ENCODE measurements at places on chromosomes 3 and 15.
A peak's percentile ranks its signal among the peaks of the same experiment; 100 is the strongest.

DNA sequence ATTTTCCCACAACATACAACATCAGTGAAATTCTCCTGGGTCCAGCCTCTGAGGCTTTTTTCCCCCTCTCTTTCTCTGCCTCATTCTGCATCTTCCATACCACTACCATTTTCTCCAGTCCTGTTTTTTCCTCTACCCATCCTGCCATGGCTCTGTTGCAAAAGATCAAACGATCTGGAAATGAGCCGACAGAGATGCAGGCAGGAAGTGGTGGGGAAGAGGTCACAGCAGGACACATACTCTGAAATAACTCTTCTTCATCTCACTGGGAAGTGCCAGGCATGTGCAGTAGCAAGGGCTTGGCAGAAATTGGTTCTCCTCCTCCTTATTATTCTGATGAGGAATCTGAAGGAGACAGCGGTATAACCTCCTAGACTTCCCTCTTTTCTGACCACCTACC lies 114.3 kb downstream of the CORO2B start:
- DNase-seq = peak; percentile 62

DNA sequence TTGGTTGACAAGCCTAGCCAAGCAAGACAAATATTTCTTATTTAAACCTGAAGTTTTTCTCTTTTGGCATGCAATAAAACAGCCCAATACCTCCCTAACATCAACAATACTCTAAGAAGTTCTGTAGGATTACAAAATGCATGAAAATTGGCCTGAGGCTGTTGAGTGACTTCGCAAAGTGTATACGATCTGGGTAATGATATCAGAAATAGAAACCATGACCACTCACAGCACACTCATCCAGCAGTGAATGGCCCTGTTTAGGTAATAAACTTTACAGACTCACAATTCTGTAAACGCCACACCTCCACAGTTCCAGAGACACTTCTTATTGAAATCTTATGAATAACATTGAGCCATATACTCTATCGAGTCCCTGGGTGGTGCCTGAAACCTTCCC lies 83.0 kb upstream of the NAALADL2 start:
- no peak for DNase-seq

DNA sequence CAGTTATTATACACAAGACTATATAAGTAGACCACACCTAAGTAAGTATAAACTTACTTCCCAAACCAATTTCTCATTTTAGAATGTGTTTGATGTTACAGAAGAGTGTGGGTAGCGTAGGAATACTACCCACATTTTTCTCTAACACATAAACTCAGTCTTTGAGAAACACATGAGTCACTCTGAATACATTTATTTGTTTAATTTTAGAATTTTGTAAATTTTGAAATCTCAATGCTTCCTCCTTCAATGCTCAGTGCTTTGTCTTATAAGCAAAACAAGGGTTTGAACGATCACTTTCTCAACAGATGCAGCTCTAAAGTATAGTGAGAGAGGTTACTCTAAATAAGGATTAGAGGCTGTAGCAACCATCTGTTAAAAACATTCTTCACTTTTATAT lies 700.8 kb downstream of the SI start:
- DNase-seq = no peak

DNA sequence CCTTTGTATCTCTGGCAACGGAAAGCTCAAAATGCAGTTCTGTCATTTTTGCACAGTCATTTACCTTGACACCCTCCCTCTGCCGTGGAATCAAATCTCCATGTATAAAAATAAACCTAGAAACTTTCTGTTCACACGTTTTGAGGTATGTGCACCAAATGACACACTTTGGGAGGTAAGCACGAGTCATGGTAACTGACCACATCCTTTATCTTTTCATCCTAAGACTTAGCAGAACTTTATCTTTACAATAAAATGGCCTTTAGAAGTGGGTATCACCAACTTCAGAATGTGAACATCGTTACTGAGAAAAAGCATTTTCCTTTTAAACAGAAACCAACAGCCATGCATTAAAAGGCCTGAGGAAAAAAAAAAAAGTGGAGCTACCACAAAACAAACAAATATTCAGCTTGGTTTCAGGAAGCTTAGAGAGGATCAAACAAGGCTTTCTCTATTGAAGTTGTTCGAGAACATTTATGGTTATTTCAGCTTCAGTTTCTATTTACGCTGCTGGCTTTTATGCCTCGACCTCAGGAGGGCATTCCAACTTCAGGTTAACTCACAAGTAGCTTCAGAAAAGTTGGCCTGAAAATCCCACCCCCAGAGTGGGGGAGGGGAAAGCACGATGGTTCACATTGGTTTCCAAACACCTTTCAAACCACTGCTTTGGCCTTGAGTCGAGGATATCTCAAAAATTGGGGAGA lies 171.1 kb upstream of the ICE2 start:
- DNase-seq = no peak

DNA sequence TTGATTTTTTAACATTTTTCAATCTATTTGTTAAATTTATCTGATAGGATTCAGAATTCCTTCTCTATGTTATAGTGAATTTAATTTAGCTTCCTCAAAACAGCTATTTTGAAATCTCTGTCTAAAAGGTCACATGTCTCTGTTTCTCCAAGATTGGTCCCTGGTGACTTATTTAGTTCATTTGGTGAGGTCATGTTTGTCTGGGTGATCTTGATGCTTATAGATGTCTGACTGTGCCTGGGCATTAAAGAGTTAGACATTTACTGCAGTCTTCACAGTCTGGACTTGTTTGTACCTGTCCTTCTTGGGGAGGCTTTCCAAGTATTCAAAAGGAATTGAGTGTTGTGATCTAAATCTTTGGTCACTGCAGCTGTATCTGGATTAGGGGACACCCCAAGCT lies 169.5 kb upstream of the C2CD4B start:
- DNase-seq = no peak

- no peak for DNase-seq
Observed at GRCh38 chr3:138081371-138082084, 33.9 kb downstream of the DZIP1L start.
